ENCODE measurements at places on chromosomes 4 and X.

DNA sequence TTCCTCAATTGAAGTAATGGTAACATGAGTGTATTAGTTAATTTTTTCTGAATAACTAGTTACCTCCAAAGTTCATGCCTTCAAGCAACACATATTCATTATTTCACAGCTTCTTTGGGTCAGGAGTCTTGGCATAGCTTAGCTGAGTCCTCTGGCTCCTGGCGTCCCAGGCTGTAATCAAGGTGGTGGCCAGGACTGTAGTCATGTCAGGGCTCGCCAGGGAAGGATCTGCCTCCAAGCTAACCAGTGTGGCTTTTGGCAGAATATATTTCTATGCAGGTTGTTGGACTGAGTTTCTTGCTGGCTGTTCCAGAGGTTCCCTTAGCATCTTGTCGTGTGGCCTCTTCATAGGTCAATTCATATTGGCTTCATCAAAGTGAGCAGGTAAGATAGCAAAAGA is 10.0 kb upstream of the HS3ST1 start:
- DNase-seq: no peak

DNA sequence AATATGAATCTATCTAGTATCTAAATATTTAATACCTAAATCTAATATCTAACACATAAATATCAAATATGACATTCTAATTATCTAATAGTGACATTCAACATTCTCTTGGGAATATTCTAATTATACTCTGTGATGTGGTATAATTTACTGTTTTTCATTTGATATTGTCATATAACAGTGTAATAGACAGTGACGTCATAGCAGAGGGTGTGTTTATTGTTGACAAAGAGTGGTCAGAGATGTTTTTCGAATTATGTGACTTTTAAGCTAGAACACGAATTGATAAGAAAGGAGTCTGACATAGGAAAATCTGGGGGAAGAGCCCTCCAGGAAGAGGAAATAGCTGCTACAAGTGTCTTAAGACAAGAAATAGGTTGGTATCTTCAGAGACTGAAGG is 5.9 kb upstream of the MAGEC3 start:
- DNase-seq: no peak

DNA sequence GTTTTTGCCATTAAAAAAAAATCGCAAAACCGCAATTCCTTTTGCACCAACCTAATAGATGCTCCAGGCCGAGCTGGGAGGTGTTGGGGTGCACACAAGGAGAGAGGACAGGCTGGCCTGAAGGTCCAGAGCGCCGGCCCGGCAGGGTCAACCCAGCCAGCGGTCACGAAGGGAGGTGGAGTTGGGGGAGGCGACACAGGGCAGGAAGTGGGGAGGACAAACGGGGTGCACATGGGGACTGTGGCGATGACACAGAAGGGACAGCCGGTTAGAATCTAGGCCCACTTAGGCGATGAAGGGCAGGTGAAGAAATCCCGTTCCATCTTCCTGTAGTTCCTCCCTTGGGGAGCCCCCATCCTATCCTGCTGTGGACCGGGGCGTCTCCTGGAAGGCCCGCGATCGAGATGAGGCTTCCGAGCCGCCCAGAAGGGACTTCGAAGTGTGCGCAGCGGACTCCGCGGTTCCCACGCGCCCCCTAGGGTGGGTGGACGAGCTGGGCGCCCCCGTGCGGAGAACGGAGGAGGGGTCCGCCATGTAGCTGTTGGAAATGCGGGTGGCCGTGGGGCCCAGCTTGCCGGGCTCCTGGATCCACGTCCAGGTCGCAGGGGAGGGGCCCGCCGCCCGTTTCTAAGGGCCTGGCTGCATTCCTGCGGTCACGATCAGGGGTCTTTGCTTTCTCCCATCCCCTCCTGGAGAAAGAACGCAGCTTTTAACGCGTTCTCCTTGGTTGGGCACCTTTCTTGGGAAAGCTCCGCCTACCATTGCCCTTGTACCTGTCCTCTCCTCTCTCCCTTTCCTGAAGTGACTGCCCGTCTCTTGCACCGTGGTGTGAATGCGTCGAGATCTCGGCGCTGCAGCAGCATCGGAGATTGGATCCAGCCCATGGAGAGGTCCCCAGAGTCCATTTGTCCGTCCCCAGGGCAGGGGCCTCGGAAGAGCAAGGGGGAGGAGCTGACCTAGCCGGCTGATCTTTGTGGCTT is 17.0 kb upstream of the HPF1 start:
- DNase-seq: peak; percentile 75

DNA sequence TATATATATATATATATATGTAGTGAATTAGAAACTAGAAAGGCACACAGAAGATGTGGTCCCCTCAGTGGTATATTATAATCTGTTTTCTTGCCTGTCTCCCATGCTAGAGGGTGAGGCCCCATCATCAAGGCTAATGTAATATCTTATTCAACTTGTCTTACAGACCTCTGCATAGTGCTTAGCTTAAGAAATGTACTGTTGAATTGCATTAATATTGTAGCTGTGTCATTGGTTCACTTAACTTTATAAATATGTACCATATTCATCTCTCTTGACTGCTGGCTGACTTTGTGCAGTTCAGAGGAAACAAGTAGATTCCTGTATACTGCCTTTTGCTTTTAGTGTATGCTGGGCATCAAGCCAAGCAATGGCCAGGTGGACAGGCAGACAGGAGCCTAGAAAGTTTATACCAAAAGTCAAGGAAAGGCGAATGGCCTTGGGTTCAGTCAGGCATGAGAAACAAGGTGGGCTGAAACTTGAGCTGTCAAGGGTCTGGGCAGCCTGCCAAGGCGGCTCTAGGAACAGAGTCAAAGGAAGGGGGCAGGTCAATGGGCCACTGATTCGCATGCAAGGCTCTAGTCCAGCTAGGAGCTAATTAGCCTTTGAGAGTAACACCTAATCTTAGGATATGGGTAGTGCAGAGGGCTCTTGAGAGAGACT is 78.8 kb upstream of the LEF1 start:
- no peak for DNase-seq

DNA sequence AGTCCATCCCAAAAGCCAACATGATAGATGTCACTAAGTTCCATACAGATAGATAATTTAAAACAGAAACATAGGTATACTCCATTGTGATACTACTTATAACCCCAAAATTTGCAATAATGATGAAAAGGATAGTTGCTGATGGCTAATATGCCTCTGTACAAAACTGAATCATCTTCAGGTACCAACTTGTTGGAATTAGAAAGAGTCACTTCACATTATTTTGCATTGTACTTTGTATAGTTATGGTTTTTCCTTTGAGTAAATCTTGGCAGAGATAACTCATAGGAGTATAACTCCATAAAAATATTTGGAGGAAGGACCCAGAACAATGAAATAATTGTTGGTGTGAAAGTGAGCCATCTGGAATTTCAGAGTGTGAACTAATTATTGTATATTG is 17.6 kb downstream of the GIMD1 start:
- DNase-seq: no peak

DNA sequence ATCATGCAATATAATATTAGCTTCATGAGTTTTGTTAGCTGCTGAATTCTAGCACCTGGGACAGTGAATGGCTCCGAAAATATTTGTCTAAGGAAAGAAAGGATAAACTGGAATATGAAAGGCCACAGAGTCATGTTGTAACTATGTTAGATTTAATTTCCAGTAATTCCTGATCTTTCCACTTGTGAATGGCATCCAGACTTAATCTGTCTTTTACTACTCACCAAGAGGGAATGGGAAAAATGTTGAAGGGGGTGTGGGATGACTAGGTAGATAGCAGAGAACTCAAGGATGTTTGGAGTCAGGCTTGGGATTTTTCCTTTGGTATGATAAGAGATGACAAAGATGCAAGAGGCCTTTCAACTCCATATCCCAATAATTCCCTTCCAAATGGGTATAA is 9.4 kb downstream of the ADH6 start:
- no peak for DNase-seq

- DNase-seq: no peak
Measured at GRCh38 chr4:183468210-183469095, 24.0 kb downstream of the CDKN2AIP start.

DNA sequence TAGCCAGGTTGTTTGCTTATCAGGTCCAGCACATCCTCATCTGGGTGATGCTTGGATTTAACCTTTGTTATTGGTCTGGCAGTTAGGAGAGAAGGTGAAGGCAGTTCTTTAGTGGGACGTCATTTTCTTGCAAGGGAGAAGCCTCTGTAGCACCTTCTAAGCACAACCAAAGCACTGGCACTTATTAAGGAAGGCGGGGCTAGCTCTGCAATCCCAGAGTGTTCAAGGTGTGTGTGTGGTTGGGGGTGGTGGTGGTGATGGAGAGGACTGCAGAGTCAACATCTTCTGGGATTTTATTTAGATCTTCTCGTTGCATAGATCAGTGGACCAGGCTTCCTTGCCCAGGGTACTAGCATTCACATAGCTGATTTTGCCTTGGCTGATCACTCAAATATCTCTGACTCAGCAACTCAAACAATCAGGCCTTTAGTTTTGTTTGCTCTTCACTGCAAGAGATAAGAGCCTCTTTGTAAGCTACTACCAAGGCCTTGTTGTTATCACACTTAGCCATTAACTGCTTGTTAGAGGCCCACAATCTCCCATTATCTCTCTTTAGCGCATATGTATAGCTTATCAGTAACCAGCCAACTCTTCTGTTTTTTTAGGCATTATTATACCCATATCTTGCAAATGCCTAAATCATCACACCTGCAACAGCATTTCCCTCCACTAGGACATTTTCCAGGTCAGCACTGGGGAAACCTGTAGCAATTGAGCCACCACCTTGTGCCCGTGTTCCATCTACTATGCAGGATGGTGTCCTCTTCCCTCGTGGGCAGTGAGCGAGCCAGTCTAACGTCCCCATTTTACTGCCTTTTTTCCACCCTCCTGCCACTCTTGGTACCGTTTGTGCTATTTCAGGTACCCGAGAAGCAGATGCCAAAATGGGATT is 36.5 kb upstream of the LINC00632 start:
- no peak for DNase-seq

DNA sequence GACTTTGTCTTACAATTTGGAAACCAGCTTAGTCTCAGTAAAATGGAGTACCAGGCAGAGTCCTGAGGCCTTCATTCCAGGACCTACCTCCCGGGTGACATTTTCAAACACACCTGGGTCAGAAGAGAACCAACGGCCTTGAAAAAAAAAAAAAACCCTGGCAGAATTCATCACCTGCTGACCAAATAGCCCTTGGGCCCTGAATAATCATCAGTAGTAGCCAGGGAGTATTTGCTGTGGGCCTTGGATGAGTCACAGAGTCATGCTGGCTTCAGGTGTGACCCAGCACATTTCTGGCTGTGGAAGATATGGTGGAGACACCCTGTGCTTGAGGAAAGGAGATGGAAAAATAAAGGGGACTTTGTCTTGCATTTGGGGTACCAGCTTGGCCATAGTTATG is 92.2 kb downstream of the LPAR4 start:
- DNase-seq: no peak

GRCh38 chrX:118207831-118208453 is 91.3 kb upstream of the KLHL13 start:
- DNase-seq: no peak

- DNase-seq: no peak
Measured at GRCh38 chr4:20044502-20044911, 207.2 kb upstream of the SLIT2 start.

- DNase-seq: no peak
Measured at GRCh38 chr4:118076958-118077766, 42.9 kb downstream of the NDST3 start.

- no peak for DNase-seq
Measured at GRCh38 chr4:73822389-73822788, 14.1 kb upstream of the CXCL6 start.

DNA sequence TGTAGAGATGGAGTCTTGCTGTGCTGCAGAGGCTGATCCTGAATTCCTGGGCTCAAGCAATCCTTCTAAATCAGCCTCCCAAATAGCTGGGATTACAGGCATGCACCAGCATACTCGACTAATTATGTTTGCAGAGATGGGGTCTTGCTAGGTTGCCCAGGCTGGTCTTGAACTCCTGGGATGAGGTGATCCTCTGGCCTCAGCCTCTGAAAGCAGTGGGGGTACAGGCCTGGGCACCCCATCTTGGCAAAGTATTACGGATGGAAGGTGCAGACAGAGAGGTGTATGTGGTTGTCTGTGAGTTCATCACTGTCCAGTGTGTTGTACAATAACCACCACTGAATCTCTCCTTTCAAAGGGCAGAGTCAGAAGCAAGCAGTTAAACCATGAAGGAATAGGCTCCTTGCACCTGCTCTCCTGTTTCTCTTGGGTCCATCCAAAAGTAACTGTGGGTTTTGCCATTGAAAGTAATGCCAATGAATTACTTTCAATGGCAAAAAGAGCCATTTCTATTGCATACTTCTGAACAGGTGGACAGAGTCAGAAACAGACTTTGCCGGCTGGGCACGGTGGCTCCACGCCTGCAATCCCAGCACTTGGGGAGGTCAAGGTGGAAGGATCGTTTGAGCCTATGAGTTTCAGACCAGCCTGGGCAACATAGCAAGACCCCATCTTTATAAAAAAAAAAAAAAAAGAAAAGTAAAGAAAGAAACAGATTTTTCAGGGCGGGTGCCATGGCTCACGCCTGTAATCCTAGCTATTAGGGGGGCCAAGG is 7.0 kb upstream of the AKAP17A start:
- DNase-seq: peak; percentile 42

DNA sequence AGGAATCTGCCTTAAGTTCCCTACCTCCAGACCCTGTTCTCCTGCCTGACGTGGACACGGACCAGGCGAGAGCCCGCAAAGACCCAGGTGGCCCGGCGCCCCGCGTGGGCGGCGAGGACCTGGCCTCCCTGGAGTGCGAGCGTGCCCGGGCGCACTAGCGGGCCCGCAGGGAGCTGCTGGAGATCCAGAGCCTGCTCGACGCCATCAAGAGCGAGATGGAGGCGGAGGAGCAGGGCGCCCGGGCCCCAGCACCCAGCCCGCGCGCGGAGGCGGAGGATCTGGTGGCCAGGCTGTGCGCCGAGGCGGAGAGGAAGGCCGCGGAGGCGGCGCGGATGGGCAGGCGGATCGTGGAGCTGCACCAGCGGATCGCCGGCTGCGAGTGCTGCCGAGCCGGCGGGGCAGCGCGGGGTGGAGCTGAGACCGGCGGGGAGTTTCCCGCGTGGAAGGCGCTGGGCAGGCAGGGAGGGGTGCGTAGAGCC is 18.2 kb downstream of the MRFAP1 start:
- DNase-seq: peak; percentile 80
